ENCODE measurements at places on chromosomes 5 and 9.

DNA sequence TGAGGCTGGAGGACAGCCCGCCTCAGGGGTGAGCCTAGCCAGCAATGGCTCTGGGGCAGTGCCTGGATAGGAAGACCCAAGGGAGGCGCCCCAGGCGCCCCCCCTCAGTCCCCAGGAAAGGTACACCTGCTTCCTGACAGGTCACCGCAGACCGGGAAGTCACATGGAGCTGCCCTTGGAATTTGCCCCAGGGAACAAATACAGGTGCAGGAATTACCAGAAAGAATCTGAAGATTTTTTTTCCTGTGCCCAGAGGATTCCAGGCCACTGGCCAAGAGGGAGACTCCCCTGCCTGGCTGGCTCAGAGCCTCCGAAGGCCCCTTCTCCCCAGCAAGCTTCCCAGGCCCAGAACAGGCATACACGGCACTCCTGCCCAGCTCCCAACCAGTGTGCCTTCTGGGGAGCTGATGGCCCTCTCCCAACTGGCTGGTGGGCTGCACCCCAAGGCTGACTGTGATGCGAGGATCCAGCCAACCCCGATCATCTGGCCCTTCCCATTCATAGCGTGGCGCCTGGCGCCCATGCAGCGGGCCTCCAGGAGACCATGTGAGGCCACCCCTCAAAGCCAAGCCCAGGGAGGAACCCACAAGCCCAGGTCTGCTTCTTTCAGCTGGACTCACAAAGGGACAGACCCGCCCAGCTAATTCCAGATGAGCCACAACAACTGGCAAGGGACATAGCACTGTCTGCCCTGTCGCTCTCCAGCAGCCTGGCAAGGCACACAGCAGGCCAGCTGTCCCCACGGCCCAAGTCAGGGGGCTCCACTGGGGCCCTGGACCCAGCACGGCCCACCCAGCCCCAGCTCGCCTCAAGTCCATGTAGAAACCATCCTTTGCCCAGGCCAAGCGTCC is 2.3 kb downstream of the TPRN start:
- no peak for DNase-seq

- no peak for DNase-seq
Measured at GRCh38 chr5:127839496-127840197, 136.5 kb downstream of the CCDC192 start.

DNA sequence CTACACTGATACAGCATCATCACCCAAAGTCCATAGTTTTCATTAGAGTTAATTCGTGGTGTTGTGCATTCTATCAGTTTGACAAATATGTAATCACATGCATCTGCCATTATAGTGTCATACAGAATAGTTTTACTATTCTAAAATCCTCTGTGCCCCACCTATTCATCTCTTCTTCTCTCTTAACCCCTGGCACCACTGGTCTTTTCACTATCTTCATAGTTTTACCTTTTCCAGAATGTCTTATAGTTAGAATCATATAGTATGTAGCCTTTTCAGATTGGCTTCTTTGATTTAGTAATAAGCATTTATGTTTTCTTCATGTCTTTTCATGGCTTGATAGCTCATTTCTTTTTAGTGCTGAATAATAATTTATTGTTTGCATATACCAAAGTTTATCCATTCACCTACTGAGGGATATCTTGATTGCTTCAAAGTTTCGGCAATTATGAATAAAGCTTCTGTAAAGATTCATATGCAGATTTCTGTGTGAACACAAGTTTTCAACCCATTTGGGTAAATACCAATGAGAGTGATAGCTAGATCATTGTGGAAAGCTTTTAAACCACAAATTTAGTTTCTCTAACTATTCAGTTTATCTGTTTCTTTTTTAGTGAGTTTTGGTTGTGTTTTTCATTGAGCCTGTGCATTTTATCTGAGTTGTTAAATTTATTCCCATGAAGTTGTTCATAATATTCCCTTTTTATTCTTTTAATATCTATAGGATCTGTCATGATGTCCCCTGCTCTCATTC is 84.9 kb downstream of the RALGPS1 start:
- no peak for DNase-seq

- DNase-seq: no peak
Measured at GRCh38 chr5:68418680-68419079, 203.1 kb downstream of the PIK3R1 start.

Measured in T-helper 22 cell (primary cell).